ENCODE measurements at places on chromosomes 1 and 21.

DNA sequence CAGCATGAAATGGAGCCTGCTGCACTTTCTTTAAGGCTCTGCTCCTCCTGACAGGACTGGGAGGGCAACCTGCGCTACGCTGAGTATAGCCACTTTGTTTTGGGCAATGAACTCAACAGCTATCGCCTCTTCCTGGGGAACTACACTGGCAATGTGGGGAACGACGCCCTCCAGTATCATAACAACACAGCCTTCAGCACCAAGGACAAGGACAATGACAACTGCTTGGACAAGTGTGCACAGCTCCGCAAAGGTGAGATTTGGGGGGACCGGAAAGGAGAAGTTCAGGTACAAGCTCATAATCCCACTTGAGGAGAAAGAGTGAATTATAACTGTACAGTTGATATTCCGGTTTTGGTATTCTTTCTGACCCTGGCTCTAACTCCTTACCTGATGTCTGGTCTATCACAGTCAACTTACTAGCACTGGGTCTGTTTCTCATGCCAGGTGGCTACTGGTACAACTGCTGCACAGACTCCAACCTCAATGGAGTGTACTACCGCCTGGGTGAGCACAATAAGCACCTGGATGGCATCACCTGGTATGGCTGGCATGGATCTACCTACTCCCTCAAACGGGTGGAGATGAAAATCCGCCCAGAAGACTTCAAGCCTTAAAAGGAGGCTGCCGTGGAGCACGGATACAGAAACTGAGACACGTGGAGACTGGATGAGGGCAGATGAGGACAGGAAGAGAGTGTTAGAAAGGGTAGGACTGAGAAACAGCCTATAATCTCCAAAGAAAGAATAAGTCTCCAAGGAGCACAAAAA lies 5.4 kb downstream of the ANGPTL7 start:
- no peak for DNase-seq

GRCh38 chr1:43867976-43868740 lies 65.4 kb upstream of the ARTN start:
- no peak for DNase-seq

GRCh38 chr21:27189870-27190269 lies 223.0 kb upstream of the ADAMTS5 start:
- no peak for DNase-seq

DNA sequence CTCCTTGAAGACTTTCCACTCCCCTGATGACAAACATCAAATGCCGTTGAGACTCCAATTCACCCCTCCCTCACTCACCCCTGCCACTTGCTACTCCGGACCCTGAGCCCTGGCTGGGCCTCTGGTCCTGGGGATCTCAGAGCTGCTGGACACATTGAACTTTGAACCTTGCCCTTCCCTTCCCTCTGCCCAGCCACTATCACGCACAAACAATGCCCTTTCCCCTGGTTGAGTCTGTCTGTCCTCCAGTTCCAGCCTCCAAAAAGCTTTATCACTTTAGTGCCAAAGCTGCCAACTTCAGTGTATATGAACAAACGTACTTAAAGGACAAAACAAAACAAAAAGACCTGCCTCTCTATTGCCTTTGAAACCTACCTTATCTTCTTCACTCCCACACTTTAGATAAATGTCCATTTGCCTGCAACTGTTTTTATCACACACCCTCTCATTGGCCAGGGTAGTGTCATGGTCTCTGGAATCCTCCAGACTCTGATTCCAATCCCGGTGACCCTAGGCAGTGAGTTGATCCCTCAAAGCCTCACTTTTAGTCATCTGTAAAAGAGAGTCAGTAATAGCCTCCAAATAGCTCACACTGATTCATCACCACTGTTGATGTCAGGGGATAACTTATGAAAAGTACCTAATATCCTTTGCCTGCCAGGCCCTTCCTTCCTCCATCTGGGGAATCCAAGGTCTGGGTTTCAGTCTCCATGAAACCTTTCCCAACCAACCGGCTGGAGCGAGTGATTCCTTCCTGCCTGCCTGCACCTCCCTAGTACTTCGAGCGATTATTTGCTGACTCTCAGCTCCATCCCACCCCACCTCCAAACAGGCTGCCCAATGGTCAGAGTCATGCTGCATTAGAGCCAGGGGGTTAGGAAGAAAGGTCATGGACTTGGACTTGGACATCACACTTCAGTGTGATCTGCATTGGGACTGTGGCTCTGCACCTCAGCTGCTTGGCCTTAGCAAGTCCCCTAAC lies 15.9 kb upstream of the SPOCD1 start:
- DNase-seq, result no peak

GRCh38 chr1:205504311-205505075 lies at the start of gene CDK18:
Gene CDK18, plus strand, starts transcription at chr1:205504669. Its CDS starts 18,499 bp downstream, at chr1:205523168.
- no peak for DNase-seq

GRCh38 chr1:49527606-49528305 lies 496.0 kb downstream of the AGBL4 start:
- DNase-seq, result no peak

GRCh38 chr1:53112271-53112774 lies 30.1 kb downstream of the SLC1A7 start:
- DNase-seq, result no peak

- DNase-seq, result no peak
These were observed 262.9 kb downstream of the OMA1 start for GRCh38 chr1:58283388-58284224.

GRCh38 chr1:11654137-11654938 lies at the start of the genes FBXO2 and FBXO44:
Gene FBXO2, minus strand, starts transcription at chr1:11654429. Its CDS starts 89 bp downstream, at chr1:11654340.
Gene FBXO44, plus strand, starts transcription at chr1:11654877. Its CDS starts 959 bp downstream, at chr1:11655836.
- no peak for DNase-seq

DNA sequence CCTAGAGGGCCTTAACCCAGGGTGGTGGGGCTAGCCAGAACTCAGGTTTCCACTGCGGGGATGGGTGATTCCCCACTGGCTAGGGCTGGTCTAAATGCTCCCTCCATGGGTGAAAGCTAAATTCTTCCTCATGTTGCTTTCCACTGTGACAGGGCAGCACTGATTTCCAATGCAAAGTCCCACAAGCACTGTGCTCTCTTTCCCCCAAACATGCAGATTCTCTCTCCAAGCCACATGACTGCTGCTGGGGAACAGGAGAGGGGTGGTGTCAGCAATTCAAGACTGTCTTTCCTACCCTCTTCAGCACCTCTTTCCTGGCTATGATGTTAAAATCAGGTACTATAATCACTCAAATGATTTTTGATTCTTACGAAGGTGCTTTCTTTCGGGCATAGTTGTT lies 215.5 kb downstream of the RWDD3 start:
- no peak for DNase-seq

DNA sequence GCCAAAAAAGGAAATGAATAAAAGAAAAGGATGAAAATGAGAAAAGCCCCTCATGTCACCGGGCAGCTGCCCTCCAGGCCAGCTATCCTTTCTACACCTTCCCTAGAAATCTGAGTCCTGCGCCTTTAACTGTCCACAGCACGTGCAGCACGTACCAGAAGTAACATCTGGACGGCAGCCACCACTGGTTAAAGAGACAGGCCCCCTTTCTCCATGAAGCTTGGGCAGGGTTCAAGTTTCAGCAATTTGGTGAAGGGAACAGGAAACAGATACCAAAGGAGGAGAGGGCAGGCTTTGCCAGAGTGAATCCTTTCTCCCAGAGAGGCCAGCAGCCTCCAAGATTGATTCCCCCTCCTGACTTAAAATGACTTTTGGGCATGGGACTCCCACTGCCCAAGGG lies 3.6 kb upstream of the KIAA2013 start:
- no peak for DNase-seq

Measured in NCI-H2081 treated with DMSO at 0.1 percent for 48 hours (cell line).